ENCODE measurements at places on chromosomes 4 and X. TPM values are rescaled to one million over a fixed set of nuclear protein-coding genes. Genes with fewer than 3 reads are reported as not detected.

WNK3 gene
- 0.67 TPM for total RNA-seq

NSUN7 gene
- total RNA-seq = not detected

SERPINA7 gene
- total RNA-seq = not detected

SSX7 gene
- total RNA-seq = not detected

HMGB3 gene
- total RNA-seq = 64.2 TPM

GSX2 gene
- total RNA-seq = not detected

SH3RF1 gene
- total RNA-seq = 4.4 TPM

CLDN22 gene
- total RNA-seq = not detected

MAP7D2 gene
- total RNA-seq = 0.23 TPM

SPOCK3 gene
- not detected for total RNA-seq

UGT2A1 gene
- total RNA-seq = not detected

STARD8 gene
- 0.72 TPM for total RNA-seq

XAGE2 gene
- total RNA-seq = not detected

ANXA3 gene
- total RNA-seq = 117 TPM

STOX2 gene
- 4.4 TPM for total RNA-seq

NKX3-2 gene
- 0.12 TPM for total RNA-seq

LPAR4 gene
- not detected for total RNA-seq

SLC25A4 gene
- 15.3 TPM for total RNA-seq

GPRIN3 gene
- total RNA-seq = 36.5 TPM

SLC34A2 gene
- total RNA-seq = not detected

ARAP2 gene
- total RNA-seq = 7.9 TPM

MAML3 gene
- 12.0 TPM for total RNA-seq

CXXC4 gene
- 0.03 TPM for total RNA-seq

SHROOM4 gene
- total RNA-seq = not detected

SLC9B2 gene
- total RNA-seq = 29.8 TPM

MAGEA9B gene
- total RNA-seq = 0.12 TPM

ASB11 gene
- not detected for total RNA-seq

MRPS18C gene
- 40.5 TPM for total RNA-seq

MAGEA10 gene
- total RNA-seq = not detected

GASK1B gene
- 83.1 TPM for total RNA-seq

IBSP gene
- not detected for total RNA-seq

ASB9 gene
- total RNA-seq = 24.5 TPM

TMPRSS11B gene
- total RNA-seq = not detected

TMEM271 gene
- not detected for total RNA-seq

GLOD5 gene
- total RNA-seq = not detected

DNAAF6 gene
- total RNA-seq = not detected

GPR119 gene
- total RNA-seq = not detected

ELF4 gene
- 10.5 TPM for total RNA-seq

CDKL2 gene
- 1.1 TPM for total RNA-seq

PIR gene
- 179 TPM for total RNA-seq

CENPI gene
- 26.9 TPM for total RNA-seq

NPY5R gene
- total RNA-seq = not detected

NPY2R gene
- total RNA-seq = not detected

CACNA1F gene
- total RNA-seq = 0.05 TPM

SASH3 gene
- not detected for total RNA-seq

EFHC2 gene
- total RNA-seq = not detected

Measured in NCI-H460 (cell line).